ENCODE measurements at places on chromosomes 11 and 22.

DNA sequence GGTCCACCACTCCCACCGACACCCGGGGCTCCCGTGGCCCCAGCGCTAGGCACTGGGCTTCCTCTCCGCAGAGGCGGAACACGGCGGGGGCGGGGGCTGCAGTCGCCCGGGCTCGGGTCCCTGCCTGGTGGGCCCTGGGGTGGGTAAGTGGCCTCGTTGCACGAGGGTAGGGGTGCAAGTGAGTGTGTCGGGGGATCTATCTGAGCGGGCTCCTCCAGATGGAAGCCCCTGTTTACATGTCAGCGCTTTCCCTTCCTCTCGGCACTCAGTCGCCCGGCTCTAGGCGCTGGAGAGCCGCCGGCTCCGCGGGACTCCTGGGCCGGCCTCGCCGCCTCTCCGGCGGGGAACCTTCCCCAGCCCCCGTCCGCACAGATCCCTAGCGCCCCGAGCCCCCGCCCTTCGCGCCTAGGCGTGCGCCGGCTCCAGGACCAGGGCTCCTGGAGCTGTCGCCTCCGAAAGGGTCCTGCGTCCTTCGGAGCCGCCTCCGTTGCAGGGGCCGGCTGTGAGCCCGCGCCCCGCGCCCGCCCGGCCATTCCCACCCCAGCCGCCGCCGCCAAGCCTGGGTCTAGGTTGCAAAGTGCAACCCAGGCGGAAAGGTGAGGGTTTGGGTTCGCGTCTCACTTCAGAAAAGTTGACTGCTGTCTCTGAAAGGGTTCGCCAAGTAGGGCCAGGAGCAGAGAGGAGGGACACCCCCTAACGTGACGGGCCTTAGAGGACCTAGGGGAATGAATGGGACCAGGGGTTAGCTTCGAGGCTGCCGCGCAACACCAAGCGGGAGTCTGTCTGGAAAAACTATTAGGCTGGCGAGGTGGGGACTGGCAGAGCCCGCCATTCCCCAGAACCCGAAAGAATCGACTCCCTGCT, 978 bp downstream of the FLI1 start:
- DNase-seq, result peak; percentile 40

GRCh38 chr11:43035086-43035485, 276.7 kb upstream of the API5 start:
- DNase-seq, result no peak

DNA sequence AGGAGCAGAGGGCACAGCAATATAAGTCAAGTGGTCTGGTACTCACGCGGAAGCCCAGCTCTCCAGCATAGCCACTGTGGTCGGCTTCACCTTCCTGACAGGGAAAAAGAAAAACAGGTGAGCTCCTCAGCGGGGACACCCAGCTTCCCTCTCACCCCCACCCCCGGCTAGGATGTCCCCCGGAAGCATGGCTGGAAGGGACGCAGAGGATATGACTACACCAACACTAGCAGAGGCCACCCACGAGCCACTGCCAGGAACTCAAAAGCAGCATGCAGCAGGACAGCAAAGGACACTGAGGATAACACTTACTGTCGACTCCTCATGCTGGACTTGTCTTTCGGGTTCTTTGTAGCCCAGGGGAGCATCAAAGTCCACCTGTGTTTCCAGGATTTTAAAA, 9.0 kb upstream of the C22orf39 start:
- DNase-seq, result no peak

DNA sequence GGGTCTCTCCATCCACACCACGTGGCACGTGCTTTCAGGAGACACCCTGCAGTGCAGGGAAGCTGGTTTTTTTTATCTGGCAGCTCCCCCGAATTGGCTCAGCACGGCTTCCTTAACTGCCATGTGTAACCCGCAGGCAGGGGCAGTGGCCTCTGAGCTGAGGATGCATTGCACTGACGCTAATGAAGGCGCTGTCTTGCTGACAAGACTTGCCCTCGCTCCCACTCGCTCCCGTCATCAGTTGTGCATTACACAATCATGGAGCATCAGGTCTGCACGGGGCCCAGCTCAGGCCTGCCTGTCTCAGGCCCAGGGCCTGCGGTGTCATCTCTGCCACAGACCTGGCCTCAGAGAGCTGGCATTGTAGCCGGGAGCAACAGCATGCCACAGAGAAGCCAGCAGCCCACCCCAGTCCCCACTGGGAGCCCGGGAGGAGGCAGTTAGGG, 95.9 kb downstream of the ARHGAP8 start:
- no peak for DNase-seq

DNA sequence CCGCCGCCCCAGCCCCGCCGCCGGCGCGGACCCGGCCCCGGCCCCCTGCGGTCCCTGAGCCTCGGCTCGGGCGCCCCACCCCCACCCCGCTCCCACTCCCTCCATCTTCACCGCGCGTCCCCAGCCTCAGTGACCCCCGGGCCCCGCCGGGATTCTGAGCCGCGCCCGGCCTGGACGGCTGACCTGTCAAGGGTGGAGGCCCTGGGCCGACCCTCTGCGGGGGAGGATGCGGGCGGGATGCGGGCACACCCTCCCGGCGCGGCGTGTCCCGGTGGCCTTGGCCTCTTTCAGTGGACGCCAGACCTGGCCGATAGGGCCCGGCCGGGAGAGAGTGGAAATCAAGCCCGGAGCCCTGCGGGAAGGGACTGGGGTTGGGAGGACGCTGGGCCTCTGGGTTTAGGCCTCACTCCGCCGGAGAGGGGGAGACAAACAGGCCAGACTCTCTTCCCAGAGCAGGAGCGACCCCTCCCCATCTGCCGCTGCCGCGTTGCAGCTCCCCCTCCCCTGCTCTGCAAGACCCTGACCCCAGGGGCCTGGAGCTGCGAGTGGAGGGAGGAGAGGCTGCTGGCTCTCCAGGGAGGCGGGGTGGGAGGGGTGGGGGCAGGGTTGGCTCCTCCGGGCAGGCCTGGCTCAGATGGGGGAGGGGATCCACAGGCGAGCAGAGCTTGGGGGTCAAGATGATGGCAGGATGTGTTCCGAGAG, 525 bp downstream of the MAPK8IP2 start:
- DNase-seq, result no peak

DNA sequence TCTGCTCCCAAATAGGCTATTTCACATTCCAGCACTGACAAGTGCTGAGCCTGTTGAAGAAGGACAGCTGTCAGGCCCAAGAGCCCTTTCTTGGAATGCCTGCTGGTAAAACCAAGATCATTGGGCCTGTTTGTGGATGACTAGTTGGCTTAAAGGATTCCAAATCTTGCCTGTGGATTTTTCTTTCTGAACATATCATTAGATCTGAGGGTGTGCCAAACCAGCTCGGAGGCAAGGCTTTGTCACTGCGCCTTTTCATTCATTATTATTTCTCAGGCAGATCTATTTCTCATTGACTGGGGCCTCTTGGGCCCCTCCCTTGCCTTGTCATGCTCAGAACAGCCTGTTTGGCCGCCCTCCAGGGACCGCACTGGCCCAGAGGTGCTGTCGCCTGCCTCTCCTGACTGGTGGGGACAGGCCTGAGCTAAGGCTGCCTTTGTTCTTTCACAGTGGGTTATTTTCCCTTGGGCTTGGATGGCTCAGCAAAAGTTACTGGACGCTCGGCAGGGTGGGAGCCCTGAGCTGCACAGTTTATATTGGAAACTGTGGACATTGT, 222.7 kb upstream of the SESN3 start:
- DNase-seq, result peak; percentile 53

- DNase-seq, result no peak
Measured at GRCh38 chr11:40291741-40292140, 1167.7 kb downstream of the LRRC4C start.

GRCh38 chr11:122175306-122175705, 59.3 kb upstream of the BLID start:
- no peak for DNase-seq

DNA sequence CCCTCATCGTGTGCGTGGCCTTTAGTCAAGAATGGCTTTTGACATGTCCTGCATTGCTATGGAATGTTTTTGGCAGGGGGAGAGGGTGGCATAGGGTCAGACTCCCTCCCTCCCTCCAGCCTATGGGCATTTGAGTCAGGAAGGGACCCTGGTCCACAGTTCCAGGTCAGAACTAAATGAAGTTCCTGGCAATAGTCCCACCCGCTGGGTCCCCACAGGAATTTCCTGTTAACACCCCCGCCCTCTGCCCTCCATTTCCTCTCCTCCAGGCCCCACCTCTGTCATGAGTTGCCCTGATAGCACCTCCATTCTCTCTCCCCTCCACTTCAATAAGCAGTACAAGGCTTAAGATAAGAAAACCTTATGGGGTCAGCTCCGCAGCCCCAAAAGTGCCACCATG, 40.8 kb upstream of the LMO2 start:
- no peak for DNase-seq

GRCh38 chr11:124536520-124536919, 6.9 kb downstream of the OR8B12 start:
- peak; percentile 81 for DNase-seq

GRCh38 chr11:119907122-119907851, 178.3 kb upstream of the NECTIN1 start:
- DNase-seq, result peak; percentile 93

DNA sequence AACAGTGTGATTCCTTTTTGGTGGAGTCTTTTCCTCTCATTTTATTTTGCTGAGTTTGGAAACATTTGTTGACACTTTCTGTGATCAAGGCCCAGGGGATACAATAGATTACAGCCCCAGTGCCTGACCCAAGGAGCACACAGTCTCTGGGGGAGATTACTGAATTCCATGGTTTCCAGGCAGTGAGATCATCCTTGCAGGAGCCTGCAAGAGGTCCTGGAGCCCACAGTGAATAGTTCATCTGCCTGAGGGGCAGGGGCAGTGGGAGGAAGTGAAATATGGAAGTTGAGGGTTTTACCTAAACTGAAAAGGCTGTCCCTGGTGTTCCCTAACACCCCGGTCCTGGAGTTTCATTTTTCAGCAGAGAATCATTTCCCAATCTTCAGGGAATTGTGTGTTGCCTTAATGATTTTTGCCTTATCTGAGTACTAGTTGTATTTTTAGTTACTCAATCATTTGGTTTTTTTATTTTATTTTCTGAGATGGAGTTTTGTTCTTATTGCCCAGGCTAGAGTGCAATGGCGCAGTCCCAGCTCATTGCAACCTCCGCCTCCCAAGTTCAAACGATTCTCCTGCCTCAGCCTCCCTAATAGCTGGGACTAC, 7.7 kb downstream of the CCS start:
- DNase-seq, result no peak

GRCh38 chr22:21972293-21972779, 10.3 kb downstream of the TOP3B start:
- peak; percentile 69 for DNase-seq

- no peak for DNase-seq
Measured at GRCh38 chr11:87628957-87629356, 546.3 kb downstream of the RAB38 start.

- DNase-seq, result no peak
Measured at GRCh38 chr22:44965171-44965570, 44.6 kb downstream of the PHF21B start.

- no peak for DNase-seq
Measured at GRCh38 chr22:32338757-32339156, 18.9 kb upstream of the RFPL3 start.

- no peak for DNase-seq
Measured at GRCh38 chr11:102458548-102458947, 6.0 kb upstream of the TMEM123 start.

GRCh38 chr11:96506041-96506440, 116.2 kb downstream of the JRKL start:
- DNase-seq, result no peak

DNA sequence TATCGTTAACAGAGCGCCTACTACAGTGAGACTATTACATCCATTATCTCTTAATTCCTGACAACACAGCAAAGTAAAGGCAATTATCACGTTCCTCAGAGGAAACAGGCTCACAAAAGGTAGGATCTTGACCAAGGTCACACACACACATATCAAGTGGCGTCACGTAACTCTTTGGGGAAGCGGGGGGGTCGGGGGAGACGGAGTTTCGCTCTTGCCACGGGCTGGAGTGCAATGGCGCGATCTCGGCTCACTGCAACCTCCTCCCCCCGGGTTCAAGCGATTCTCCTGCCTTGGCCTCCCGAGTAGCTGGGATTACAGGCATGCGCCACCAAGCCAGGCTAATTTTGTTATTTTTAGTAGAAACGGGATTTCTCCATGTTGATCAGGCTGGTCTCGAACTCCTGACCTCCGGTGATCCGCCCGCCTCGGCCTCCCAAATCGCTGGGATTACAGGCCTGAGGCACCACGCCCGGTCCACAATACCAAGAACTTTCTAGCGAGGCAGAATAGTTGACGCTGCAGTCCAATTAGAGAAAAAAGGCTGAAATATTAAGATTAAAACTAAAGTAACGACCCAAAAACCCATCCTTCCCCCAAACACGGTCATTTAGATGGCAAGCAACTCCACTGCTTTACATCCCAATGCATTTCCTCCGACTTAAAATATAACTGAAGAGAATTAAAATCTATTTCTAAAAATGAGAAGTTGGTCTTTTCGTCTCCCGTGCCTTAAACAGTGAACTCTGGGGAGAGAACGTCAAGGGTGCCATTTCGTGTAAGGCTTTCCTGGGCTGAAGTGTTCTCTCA, 1.2 kb downstream of the DDX17 start:
- DNase-seq, result peak; percentile 59

GRCh38 chr22:46150655-46151477, 540 bp downstream of the PPARA start:
- DNase-seq, result peak; percentile 32

DNA sequence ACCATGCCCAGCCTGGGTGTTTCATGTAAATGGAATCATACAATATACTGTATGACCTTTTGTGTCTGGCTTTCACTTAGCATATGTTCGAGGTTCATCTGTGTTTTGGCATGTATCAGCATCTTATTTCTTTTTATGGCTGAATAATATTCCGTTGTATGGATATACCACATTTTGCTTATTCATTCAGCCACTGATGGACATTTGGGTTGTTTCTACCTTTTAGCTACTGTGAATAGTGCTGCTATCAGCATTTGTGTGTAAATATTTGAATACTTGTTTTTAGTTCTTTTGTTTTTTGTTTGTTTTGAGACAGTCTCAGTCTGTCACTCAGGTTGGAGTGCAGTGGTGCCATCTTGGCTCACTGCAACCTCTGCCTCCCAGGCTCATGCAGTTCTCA, 35.7 kb downstream of the KDM2A start:
- no peak for DNase-seq

DNA sequence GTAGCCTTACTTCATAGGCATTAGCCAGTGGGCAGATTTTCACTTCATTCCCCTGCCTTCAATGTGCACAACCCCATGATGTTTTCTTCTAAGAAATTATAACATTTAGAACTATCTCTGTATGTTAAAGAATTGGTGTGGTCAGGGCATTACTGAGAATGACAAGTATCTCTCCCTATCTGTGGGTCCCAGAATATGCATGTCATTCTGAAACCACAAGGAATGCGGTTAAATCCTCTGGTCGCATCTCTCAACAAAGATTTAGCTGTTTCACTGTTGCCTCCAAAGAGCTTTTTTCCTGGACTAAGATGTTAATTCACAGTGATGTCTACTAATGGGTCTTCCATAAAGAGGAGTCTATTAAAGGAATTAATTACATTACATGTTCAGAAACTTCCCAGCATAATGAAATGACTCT, 62.7 kb downstream of the LIF start:
- DNase-seq, result no peak

DNA sequence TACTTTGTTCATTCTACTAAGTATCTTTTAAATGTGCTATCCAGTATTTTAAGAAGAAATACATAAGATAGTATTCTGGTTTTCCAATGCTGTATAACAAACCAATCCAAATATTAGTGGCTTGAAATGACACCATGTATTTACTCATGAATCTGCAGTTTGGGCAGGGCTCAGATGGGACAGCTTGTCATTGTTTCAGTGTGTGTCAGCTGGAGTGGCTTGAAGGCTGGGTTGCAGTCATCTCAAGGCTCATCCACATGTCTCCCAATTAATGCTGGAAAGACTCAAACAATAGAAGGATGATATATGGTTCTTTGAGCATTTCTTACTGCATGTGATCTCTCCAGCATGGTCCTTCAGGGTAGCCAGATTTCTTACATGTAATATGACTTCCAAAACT, 146.2 kb downstream of the ARHGAP42 start:
- DNase-seq, result no peak

GRCh38 chr11:68387840-68388239, 72.7 kb upstream of the PPP6R3 start:
- no peak for DNase-seq

Measured in ELF-1 (cell line).